ENCODE measurements at places on chromosomes 2 and 18. TPM values are rescaled to one million over a fixed set of nuclear protein-coding genes. Genes with fewer than 3 reads are reported as not detected.

DNA sequence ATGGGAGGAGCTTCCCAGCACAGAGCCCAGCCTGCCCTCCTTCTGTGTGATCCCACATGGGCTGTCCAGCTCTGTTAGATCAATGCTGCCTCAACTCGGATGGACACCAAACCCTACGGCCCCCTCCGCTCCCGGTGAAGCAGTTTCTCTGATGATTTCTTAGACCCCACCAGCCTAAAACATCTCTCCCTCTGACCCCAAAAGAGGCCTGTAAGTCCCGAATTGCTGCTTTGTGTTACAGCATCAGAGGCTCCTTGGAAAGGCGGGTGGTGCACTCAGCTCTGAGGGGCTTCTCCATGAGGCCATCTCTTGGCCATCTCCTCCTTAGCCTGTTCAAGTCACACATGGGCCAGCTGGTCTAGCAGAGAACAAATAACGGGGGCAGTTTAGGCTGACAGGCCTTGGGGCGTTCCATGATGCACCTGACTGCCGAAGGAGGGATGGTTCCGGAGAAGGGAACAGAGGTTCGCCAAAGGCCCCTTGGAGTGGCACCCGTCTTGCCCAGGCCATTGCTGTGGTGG is 240.7 kb downstream of the SH3RF3 start:
- DNase-seq: no peak

DNA sequence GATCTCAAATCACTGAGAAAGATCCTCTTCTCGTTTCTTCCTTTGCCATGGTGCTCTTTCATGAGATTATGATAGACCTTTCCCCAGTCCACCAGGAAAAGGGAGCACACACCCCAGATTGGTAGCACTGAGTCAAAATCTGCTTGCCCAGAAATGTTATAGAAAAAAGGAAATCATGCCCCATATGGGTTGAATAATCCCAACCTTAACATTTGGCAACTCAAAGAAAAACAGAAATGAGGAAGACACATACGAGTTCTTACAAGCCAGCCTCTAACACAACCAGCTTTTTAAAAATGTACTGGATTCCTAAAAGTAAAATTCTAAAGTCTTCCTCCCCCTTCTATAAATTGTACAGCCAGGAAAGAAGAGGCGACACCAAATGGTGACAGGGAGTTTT is 103.0 kb downstream of the ANKRD44 start:
- DNase-seq: no peak

- DNase-seq: no peak
Measured at GRCh38 chr2:44269831-44270230, 5.4 kb upstream of the SLC3A1 start.

RTKN gene
- 51.3 TPM for polyA plus RNA-seq

GRCh38 chr2:8537562-8538155 is 144.2 kb upstream of the ID2 start:
- no peak for DNase-seq

DNA sequence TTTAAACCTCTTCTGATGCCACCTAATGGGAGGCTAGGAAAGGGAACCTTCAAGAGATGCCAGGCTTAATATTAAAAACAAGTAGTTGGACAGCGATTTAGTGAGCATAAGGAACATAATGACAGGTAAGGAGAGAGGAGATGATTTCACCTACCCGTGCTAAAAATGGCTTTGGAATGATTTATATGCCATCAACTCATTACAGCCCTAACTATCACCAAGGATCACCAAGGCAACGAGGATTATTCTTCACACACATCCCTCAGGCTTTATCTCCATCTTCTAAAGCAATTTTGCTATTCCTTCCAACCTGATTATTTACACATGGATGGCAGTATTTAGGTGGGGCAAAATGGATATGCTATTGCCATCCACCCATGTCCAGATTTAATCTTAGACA is 237.8 kb downstream of the DCC start:
- no peak for DNase-seq

APCDD1 gene
- polyA plus RNA-seq: 8.7 TPM

STPG4 gene
- not detected for polyA plus RNA-seq

CABLES1 gene
- polyA plus RNA-seq: 4.5 TPM

- DNase-seq: peak; percentile 9
Measured at GRCh38 chr2:151681051-151681450, 53.2 kb downstream of the NEB start.

DNA sequence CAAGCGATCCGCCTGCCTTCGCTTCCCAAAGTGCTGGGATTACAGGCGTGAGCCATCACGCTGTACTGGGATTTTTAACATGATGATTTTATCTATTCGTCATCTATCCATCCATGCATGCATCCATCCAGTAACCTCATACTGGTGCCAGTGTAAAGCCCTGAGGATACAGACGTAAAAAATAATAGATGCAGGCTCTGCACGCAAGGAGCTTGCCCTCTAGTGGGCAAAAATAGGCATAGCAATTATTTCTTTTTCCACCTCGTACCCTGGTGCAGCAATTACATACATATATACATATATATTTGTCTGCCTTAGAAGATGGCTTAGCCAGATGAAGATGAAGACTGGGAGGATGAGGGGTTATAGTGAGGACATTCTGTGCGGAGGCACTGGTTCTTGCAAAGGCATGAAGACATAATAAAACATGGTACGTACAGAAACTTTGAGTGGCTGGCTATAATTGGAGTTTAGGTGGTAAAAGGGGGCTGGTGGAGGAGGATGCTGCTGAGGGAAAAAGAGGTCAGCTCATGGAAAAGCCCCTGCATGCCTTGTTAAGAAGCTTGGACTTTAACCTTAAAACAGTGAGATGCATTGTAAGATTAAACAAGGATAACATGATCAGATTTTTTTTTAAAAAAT is 19.6 kb upstream of the RPIA start:
- DNase-seq: peak; percentile 48

ARHGAP25 gene
- polyA plus RNA-seq: 4.2 TPM

- DNase-seq: no peak
Measured at GRCh38 chr18:62519684-62520083, 3.1 kb upstream of the ZCCHC2 start.

GRCh38 chr2:60961457-60961856 is 56.1 kb upstream of the PEX13 start:
- DNase-seq: peak; percentile 16

- no peak for DNase-seq
Measured at GRCh38 chr2:229838729-229839128, 83.1 kb downstream of the TRIP12 start.

DNA sequence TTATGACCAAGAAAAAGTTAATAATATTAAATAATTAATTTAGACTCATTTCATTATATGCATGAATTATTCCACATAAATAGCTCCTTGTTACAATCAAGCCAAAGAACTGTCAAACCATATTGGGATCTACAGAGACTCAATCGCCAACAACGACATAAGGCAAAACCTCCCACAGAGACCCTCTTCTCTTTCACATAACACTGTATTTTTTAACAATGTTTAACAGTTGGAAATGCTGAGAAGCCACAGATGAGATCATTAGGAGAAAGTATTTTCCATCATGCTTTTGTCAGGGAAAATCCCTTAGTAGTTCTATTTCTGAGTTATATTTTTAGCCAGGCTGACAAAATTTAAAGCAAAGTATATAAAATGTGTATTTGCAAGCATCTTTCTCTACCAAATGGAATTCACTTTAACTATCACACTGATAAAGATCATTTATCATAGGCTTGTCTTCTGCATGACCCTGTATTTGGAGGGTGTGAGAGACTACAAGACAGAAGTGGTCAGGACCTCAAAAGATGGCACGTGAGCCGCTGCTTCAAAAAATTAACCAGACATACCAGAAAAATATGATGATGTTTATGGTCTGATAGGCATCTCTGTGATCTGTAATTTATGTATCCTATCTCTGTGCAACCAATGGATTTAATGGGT is 383.8 kb downstream of the NRXN1 start:
- peak; percentile 89 for DNase-seq

DNA sequence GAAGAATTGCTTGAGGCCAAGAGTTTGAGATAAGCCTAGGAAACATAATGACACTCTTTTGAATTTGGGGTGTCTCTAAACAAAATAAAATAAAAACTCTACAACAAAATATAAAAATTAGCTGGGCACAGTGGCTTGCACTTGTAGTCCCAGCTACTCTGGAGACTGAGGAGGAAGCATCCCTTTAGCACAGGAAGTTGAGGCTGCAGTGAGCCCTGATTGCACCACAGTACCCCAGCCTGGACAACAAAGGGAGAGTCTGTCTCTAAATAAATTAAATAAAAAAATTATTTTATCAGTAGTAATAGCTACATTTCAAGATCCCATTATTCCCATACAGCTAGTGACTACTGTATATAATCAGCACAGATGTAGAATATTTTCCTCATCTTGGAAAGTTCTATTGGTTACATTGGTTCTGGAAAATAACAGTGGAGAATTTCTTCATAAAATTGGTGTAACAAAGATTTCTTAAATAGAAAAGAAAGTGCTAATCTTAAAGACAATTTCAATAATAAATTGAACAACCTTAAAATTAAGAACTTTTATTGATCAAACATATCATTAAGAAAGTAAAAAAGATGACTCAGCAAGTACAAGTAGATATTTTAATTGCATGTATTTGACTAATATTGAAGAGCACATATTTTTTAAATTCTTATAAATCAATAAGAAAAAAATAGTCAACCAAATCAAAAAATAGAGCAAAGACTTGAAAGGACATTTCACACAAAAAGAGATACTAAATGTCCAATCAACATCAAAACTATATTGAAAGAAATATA is 90.4 kb upstream of the KYNU start:
- DNase-seq: no peak

PDK1 gene
- polyA plus RNA-seq: 14.7 TPM

TAF4B gene
- 2.3 TPM for polyA plus RNA-seq

DNA sequence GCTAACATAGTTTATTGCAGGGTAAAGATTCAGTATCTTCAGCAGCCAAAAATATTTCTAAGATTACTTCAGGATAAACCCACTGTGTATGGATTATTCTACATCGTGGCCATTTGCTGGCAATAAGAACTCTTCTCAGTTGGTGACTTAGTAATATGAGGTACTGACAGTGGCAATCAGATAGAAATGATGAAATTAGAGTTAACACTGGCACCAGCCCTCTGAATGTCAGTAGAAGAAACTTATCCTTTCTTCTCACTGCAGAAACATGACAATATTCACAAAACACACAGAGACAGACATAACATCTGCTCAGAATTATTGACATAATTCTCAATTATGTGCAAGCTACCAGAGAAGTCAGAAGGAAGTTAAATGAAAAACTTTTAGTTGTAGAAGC is 246.3 kb upstream of the COL3A1 start:
- peak; percentile 46 for DNase-seq

DNA sequence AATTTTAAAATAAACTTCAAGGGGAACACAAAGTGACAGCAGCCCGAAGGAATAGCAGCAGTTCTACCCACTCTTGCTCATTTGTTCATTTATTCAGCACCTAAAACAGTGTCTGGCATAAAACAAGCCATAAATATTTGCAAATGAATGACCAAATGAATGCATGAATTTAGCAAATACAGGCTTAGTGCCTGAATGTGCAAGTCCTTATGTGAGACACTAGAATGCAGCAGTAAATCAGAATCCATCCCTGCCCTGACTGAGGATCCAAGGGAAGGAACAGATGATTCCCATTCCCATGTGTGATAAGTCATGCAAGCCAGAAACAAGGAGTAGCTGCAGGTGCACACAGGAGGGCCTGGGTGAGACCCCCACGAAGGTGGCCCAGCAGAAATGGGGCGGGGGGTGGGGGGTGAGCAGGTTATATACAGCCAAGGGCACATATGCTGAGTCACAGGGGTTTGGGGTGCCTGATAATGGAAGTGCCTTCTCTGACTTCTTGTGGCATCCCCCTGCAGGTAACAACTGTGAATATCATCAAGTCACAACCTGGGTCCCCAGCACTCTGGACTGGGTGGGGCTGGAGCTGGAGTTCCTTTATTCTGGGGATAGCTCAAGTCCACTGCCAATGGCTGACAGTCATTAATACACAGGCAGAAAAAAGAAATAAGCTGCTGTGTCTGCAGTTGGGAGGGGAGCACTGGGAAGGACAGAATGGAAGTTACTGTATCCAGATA is 311.9 kb downstream of the TXNL1 start:
- DNase-seq: peak; percentile 50

CHRND gene
- polyA plus RNA-seq: 141 TPM

DNA sequence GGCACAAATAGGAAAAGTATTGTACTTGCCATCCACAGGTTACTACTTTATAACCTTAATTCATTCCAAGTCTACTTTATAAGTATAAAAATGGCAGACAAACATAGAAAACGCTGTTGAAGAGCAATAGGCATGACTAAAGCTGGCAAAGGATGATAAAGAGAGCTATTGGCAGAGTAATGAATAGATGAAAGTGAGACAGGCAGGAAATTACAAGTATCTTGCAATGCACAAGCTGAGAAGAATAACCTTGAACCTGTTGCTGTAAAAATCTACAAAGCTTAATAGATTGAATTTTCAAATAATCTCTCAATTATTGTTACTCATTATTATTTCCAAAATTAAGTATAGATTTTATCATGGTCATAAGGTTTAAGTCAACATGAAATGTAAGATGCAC is 8.8 kb downstream of the PELI1 start:
- DNase-seq: no peak

- DNase-seq: no peak
Measured at GRCh38 chr2:236241181-236242056, 22.8 kb downstream of the ASB18 start.

DNA sequence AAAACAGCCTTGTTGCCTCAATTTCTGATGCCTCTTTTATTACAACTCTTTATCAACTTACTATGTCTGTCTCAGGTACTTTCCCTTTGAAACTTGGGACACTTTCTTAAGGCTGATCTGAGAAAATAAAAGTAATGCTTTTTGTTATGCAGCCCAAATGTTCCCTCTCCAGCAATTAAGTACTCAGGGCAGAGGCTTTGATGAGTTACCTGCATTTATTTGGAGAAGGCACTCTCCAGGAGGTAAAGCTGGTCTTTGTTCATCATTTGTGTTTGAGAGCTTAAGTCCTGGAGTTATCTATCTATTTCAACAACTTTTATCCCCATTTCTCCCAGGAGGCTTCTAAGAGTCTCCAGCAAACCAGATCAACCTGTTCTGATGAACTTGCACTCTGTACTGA is 259.2 kb downstream of the ASXL3 start:
- no peak for DNase-seq

AGXT gene
- polyA plus RNA-seq: not detected

- DNase-seq: peak; percentile 16
Measured at GRCh38 chr2:37993143-37993542, 68.1 kb downstream of the RMDN2 start.

DNA sequence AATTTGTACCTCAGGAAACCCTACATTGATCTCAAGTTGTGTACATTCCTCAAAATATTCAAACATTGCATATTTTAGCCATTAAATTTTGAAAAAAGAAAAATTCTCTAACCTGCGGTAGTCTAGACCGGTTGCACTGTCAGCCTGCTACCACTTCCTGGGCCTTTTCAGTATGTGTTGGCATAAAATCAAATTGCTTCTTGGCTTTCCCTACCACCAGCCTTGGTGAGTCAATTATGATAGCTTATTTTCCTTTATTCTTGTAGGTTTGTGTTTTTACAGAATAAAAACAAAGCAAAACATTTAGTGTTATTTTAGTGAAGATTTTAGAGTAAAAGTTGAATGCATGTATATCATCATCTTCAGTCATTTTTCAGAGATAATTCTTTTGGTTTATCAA is 61.2 kb downstream of the FAM171B start:
- DNase-seq: no peak

Measured in muscle of leg (tissue), 16 donors.